Thymus (tissue), 14 donors: ENCODE measurements at places on chromosomes 2 and 18.

DNA sequence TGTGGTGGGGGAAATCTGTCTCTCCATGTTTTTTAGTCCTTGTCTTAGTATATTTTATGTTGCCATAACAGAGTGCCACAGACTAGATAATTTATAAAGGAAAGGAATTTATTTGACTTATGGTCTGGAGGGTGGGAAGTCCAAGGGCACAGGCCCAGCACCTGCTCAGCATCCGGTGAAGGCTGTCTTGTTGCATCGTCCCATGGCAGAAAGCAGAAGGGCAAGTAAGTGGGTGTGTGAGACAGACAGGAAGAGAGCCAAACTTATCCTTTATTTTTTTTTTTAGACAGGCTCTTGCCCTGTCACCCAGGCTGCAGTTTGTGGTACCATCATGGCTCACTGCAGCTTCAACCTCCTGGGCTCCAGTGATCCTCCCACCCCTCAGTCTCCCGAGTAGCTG lies 98.1 kb downstream of the HS1BP3 start:
- DNase-seq: no peak

DNA sequence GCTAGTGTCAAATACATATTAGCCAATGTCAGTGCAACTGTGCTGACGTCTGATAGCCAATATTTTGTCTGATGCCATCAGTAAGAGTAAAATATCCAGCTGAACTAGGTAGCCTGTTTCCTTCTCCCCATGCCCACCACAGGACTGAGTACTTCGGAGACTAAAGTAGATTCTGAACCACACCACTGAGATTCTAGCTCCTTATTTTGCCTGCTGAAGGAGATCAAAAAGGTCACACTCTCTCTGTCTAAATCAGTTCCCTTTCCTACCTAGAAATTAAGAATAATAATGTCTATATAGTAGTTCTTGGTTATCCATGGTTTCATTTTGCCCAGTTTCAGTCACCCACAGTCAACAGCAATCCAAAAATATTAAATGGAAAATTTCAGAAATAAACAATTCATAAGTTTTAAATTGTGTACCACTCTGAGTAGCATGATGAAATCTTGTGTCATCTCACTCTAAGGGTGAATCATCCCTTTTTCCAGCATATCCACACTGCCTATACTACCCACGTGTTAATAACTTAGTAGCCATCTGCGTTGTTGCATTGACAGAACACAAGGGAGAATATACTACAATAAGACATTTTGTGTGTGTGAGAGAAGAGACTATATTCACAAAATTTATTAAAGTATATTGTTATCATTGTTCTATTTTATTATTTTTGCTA lies 1043.3 kb upstream of the PIK3C3 start:
- no peak for DNase-seq

GRCh38 chr2:227789803-227790202 lies 23.8 kb upstream of the CCL20 start:
- no peak for DNase-seq

DNA sequence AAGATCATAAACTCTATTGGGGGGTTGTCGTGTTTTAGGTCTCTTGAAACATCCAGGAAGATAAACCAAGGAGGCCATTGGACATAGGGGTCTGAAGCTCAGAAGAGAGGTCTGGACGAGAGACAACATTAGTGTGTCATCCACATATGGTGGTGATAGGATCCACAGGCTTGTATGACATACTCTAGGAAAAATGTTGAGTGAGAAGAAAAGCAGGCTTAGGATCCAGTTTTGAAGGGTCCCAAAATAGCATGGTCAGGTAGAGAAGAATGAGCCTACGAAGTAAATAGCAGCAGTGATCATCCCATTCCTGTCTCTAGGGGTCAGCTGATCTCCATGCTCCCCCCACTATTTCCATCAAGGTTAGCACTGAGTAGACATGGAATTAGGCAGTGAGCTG lies 166.8 kb downstream of the ANKRD30B start:
- DNase-seq: no peak

GRCh38 chr18:3675994-3676393 lies 226.0 kb downstream of the TGIF1 start:
- no peak for DNase-seq

DNA sequence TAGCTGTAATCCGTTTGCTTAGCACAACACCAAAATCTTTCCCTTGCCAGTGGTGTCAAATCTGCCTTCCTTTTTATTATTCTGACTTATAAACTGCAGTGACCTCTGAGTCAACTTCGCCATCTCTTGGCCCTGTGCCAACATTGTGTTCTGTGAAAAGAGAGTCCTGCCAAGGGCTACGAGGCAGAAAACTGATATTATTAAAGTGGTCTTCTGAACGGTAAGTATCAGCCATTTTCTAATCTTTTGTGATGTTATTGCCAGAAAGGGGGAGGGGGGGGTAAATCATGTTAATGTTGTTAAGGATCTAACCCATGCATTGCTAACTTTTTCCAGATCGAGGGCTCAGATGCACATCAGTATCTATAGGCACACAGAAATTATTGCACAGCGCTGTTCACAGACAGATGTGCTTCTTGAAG lies 121.5 kb upstream of the LTBP1 start:
- no peak for DNase-seq

GRCh38 chr18:11269257-11269656 lies 119.9 kb upstream of the PIEZO2 start:
- no peak for DNase-seq

GRCh38 chr18:48874701-48875162 lies 76.0 kb downstream of the SMAD7 start:
- DNase-seq: no peak

GRCh38 chr18:71441156-71441555 lies 1103.0 kb downstream of the CBLN2 start:
- no peak for DNase-seq

DNA sequence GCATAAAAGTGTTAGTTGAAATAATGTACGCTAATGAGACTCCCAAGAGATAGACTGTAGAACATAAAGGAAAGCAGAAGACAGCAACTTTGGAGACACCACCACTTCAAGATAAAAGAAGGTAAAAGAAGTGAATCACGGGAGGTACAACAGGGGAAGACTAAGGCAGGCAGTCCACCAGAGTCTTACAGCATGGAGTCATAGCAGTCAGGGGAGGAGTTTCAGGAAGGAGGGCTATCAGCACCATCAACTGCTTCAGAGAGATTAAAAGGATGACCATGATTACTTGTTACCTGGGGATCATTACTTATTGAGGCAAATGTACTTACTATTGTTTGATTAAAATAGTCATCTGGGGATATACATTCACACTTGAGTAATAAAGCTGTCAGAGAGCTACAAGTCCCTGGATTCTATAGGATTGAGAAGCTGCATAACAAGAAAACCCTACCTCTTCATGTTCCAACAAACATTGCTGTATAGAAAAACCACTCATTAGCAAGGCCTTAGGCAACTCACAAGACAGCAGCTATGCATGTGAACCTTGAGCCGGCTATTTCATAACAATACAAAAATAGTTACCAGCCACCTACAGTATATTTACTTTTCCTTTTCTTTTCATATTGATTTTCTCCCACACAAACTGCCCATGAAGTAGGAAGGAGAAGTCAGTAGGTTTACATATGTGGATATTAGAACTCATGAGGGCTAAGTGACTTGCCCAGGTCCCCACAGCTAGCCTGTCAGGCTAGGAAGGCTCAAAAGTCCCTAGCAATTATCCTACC lies 101.7 kb downstream of the PDE11A start:
- DNase-seq: no peak

- no peak for DNase-seq
These were observed 40.7 kb downstream of the SOS1 start for GRCh38 chr2:39080152-39080551.

DNA sequence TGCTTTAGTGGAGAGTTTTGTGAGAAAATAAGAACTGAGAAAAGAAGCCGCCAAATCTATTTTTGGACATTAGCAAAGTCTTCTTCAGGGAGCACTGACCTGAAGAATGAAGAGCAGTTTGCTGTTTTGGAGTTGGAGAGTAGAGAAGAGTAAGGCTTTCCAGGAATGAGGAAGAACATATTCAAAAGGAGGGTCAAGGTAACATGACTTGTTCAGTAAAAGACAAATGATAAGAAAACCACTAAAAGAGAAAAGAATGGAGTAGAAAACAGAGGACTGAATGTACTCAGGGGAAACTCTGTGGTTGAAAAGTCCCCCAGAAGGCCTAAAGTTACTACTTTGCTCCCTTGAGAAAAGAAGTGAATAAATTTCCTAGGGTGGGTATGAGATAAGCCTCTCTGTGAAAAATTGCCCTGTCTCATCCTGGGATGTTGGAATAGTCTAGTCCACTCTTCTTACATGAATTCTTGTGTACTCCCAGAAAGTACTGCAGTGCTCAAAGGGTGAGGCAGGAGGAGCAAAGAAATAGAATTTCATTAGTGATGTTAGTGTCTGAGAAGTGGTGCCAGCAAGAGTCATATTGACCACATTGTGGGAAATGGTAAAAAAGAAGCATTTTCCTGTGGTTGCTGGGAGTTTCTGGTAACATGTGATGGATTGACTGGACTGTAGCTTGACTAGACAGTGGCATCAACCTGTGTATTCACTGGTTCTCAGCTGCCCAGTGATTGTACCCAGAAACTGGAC lies 27.8 kb downstream of the MBD5 start:
- DNase-seq: no peak

- no peak for DNase-seq
These were observed 814 bp downstream of the FZD7 start for GRCh38 chr2:202034249-202035088.

- no peak for DNase-seq
These were observed 61.8 kb downstream of the NRP2 start for GRCh38 chr2:205744074-205744591.

GRCh38 chr2:192195548-192196418 lies 1.1 kb upstream of the TMEFF2 start:
- DNase-seq: no peak

GRCh38 chr2:131023758-131024157 lies 69.5 kb downstream of the FAM168B start:
- no peak for DNase-seq

DNA sequence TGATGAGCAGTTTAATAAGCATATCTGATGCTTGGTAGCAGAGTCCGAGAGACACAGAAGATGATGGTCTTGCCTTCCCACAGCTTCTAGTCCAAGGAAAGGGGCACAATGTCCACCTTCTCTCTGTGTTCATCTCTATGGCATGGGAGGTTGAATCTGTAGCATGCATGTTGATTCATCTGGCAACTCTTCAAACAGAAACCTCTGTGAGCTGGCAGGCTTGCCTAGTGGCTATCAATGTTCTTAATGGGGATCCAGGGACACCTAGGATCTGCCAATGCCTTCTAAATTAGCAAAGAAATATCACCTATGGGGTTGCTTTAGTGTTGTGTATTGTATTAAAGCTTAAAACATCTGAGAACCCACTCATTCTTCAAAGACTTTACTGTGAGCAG lies 170.8 kb downstream of the INO80D start:
- DNase-seq: no peak

DNA sequence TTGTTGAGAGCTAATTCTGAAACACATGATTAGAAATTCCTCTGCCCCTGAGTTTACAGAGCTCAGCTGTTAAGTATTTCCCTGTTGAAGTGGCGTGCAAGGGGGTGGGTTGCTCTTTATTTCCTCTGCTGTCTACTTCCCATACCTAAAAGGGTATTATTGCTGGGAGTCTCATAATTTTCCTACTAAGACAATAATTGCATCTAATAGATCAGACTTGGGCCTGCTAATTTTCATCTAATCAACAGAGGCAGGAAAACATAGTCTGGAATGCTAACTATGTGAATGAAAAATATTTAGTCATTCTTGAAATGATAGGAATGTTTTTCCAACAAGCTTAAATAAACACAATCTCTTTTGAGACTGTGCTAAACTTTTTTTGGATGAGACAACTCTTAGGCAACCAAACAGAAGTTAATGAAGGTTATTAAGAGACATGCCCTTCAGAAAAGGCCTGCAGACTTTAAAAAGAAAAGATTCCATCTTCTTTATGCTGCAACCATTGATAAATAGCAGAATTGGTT lies 111.4 kb downstream of the FEZ2 start:
- DNase-seq: no peak

GRCh38 chr18:9679125-9679524 lies 29.0 kb upstream of the RAB31 start:
- DNase-seq: no peak

DNA sequence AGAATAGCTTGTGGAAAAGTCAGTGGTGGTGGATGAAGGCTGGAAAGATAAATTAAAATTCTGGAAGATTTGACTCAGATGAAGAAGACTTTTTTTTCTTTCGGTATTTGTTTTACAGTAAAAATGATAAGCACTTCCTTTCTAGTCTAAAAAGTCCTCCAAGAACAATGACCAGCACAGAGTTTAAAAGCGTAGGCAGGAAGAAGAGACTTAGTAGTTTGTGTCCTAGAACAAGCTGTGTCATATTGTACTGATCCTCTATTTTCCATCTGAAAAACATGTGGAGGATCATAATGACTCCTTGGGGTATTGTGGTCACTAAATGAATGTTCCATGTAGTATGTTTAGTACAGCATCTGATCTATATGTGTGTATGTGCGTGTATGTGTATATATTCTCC lies 132.4 kb upstream of the FSHR start:
- DNase-seq: no peak

- DNase-seq: no peak
These were observed 434.0 kb upstream of the SPHKAP start for GRCh38 chr2:228615496-228615895.

- DNase-seq: no peak
These were observed 485.1 kb upstream of the SETBP1 start for GRCh38 chr18:44195394-44196140.

- no peak for DNase-seq
These were observed 60.9 kb downstream of the ZFP36L2 start for GRCh38 chr2:43165378-43166069.

GRCh38 chr2:64854773-64855237 lies 134.4 kb upstream of the SLC1A4 start:
- no peak for DNase-seq

GRCh38 chr2:69628325-69629021 lies 15.1 kb downstream of the AAK1 start:
- DNase-seq: no peak

DNA sequence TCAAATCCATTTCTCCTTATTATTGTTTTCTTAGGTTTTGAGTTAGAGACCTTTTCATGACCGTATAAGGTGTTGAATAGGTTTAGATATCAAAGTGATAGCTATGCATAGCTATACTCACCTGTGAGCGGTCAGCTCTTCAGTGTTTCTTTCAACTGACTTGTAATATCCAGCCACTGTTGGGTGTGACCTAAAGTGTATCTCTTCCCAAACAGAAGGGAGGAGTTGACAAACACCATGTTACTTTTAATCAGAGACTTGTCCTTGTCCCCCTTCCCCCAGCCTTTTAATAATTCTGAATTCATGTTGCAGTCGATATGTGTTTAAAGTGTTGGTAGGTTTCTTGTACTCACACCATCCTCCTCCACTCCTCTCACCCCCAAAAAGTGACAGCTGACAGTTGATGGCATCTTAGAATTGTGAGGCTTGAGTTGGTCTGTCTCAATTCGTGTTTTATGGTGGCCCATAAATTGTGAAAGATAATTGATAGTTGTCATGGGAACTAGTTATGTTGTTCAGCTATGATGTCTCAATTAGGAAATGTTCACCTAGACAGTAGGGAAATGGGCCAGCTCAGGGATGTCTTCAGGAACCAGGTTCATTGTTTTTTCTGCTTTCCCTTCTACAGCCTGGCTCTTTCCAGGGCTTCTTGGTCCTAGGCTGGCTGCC lies 12.0 kb downstream of the NEDD4L start:
- DNase-seq: no peak
